Stimulated activated CD4-positive, alpha-beta T cell treated with anti-CD3 and anti-CD28 coated beads, Interleukin-2, amount 100 ng/mL, for 48 hours (primary cell): ENCODE measurements at places on chromosomes 11 and 22.

- no peak for DNase-seq
Observed at GRCh38 chr11:86896441-86896841, 58.8 kb downstream of the FZD4 start.

DNA sequence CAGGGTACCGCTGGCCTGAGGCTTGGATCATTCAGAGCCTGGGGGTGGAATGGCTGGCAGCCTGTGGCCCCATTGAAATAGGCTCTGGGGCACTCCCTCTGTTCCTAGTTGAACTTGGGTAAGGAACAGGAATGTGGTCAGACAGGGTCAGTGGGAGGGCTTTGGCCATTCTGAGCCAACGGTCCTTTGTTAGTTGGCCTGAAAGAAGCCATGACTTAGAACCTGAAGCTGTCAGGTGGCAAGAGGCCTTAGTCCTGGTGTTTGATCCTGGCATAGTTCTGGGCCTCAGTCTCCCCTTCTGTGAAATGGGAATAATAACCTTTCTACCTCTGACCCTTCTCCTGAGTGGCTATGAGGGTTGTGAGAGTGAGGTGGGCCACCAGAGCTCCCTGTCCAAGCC, 8.3 kb downstream of the PGAP2 start:
- DNase-seq: no peak

GRCh38 chr22:32600147-32600546, 125.5 kb downstream of the FBXO7 start:
- DNase-seq: no peak

DNA sequence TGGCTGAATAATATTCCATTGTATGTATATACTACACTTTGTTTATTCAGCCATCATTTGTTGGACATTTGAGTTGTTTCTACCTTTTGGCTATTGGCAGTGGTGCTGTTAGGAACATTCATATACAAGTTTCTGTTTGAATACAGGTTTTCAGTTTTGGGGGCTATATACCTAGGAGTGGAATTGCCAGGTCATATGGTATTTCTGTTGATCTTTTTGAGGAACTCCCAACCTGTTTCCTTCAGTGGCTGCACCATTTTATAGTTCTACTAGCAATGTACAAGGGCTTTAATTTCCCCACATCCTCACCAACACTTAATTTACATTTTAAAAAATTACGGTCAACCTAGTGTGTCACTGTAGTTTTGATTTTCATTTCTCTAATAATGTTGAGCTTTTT, 54.6 kb downstream of the HSD17B12 start:
- DNase-seq: no peak

DNA sequence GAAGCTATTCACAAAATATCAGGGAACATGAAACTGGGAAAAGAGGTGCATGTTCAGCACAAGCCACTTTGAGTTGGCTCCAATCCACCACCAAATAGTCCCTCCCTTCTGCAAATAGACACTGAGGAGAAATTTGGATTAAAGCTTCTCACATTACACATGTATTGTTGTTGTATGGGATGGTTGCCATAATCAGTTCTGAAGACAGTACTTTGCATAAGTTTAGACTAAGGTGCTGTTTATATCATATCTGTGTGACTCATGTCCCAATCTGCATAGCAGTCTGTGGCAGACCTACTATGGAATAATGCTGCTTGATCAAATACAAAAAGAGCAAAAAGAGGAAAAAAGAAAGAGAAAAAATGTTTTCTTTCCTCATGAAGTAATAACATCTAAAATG, 376.7 kb upstream of the DDI1 start:
- DNase-seq: no peak

DNA sequence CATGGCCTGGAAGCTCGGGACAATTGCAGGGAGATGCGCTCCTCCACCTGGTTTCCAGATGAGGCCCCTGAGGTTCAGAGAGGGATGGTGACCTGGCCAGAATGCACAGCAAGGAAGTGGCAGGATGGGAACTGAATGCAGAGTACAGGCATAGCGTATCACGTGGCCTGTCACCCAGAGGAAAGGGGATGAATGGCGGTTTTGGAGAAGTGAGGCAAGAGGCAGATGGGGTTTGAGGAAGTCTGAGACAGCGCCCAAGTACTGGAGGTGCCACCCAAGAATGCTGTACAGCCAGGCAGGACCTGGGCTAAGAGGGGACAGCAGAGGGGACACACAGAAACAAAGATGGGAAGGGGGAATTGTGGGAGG, 4.9 kb downstream of the RAB3IL1 start:
- no peak for DNase-seq

GRCh38 chr11:36354221-36355003, 58.3 kb downstream of the PRR5L start:
- DNase-seq: no peak

DNA sequence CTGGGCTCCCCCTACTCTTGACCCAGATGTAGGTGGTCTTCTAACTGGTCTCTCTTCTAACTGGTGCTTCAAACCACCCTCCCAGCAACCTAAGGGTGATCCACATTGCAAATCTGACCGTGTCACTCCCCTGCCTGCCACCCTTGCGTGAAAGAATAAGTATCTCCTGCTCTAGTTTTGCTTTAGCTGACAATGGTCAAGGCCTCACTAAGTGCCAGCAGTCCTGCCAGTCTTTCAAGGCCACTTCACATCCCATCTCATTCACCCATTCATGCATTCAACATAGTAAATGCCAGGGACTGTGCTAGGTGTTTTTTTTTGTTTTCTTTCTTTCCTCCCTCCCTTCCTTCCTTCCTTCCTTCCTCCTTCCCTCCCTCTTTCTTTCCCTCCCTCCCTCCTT, 2.3 kb upstream of the KCTD17 start:
- no peak for DNase-seq

- DNase-seq: no peak
Observed at GRCh38 chr11:111736621-111737443, 29.4 kb downstream of the PPP2R1B start.

- DNase-seq: no peak
Observed at GRCh38 chr11:12282676-12283075, 94.7 kb upstream of the PARVA start.

- DNase-seq: no peak
Observed at GRCh38 chr11:3126207-3126865, 38.8 kb downstream of the OSBPL5 start.

GRCh38 chr11:118659314-118659952, 20.0 kb downstream of the TREH start:
- DNase-seq: peak; percentile 95

GRCh38 chr11:130227373-130227772, 67.8 kb downstream of the ST14 start:
- DNase-seq: no peak

DNA sequence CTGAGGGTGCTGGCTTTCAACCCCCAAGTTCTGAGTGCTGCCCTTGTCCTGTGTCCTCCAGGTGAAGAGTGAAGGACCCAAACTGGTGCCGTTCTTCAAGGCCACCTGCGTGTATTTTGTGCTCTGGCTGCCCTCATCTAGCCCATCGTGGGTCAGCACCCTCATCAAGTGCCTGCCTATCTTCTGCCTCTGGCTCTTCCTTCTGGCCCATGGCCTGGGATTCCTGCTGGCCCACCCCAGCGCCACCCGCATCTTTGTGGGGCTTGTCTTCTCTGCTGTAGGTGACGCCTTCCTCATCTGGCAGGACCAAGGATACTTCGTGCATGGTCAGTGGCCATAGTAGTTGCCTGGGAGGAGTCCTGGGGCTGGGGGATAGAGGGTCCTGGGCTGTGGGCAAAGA, 2.3 kb downstream of the TMEM86A start:
- DNase-seq: no peak

DNA sequence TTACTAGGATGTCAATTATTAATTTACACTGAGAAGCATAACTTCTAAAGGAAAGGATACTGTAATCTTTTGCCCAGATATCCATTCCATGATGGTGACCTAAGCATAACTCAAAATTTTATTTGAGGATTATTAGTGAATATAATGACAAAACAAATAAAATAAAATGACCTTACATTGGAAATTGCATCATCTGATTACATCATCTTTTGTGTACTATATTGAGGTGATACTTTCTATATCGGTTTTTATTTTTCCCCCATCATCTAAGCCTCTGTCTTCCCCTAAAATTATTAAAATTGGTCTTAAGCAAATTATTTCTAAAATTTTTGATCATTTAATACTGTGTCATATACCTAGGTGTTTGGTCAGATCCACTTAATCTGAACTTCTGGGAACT, 150.1 kb upstream of the CTSC start:
- no peak for DNase-seq

DNA sequence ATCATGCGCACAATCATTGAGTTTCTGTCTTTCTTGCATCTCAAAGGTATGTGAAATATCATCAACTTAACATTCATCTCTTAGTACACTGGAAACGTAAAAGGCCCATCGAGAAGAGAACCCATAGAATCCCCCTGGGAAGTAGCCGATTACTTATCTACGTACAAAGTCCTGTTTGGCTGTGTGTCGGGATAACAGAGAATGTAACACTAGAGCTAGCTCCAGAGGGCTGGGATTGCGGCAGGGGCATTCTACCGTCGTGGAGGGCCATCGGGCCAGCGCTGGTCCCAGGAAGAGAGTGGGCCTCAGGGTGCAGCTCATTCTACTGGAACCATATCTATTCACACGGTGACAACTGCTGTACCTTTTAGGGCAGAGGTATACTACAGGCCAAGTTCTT, 4.5 kb downstream of the GAL start:
- DNase-seq: no peak

DNA sequence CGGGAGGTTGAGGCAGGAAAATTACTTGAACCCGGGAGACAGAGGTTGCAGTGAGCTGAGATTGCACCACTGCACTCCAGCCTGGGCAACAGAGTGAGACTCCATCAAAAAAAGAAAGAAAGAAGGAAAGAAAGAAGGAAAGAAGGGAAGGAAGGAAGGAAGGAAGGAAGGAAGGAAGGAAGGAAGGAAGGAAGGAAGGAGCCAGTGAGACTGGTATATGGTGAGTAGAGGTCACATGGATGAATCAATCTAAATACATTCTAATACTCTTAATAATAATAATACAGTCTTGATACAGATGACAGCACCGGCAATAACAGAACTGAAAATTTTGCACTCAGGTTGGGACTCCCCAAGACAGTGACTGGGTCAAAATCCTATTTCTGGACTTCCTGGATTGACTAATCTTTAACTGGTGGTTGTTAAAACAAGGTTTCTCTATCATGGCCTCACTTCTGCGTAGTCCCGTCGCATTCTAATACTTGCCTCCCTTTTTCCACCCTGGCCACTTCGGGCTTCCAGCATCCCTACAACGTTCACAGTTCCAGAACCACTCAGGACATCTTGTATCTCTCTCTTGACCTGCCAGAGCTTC, 53.5 kb upstream of the EIF3M start:
- DNase-seq: no peak

GRCh38 chr11:45494738-45495137, 170.7 kb downstream of the CHST1 start:
- DNase-seq: no peak

DNA sequence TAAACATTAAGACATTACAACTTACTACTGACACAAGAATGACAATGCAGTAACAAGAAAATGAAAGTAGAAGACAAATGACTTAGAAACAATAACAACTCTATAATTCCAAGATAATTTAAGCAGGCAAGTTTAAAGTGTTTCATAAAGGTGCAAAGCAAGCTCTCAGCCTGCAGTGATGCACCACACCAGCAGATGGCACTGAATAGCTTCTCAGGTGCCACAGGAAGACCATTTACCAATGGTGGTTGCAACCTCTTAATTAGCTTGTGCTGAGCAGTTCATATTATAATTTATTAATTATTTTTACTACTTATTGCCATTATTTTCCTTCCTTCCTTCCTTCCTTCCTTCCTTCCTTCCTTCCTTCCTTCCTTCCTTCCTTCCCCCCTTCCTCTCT, 60.6 kb downstream of the NXPE2 start:
- peak; percentile 12 for DNase-seq

- DNase-seq: no peak
Observed at GRCh38 chr11:67254798-67255197, 11.5 kb upstream of the GRK2 start.

- no peak for DNase-seq
Observed at GRCh38 chr11:15901790-15902189, 454.6 kb downstream of the SOX6 start.

DNA sequence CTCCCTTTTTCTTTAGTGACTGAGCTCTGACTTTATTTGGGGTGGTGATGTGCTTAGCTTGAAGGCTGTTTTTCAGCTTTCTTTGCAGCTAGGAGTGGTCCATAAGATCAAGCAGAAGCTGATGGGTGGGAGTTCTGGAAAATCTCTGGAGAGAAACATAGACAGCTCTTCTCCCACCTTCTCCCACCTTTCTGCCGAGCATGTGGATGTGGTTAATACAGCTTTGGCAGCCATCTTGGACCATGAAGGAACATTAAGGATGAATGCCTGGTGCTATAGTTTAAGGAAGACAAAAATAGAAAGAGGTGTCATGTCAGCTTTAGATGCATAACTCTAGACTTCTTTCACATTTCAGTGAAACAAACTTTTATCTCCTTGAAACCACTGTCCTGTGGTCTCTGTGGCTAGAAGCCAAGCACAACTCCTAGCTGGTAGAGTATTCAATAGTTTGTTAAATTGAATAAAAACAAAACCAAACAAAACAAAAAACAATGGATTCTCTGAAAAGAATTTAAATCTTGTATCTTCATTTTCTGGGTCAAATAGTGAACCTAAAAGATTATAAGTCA, 203.6 kb upstream of the SESN3 start:
- DNase-seq: no peak

DNA sequence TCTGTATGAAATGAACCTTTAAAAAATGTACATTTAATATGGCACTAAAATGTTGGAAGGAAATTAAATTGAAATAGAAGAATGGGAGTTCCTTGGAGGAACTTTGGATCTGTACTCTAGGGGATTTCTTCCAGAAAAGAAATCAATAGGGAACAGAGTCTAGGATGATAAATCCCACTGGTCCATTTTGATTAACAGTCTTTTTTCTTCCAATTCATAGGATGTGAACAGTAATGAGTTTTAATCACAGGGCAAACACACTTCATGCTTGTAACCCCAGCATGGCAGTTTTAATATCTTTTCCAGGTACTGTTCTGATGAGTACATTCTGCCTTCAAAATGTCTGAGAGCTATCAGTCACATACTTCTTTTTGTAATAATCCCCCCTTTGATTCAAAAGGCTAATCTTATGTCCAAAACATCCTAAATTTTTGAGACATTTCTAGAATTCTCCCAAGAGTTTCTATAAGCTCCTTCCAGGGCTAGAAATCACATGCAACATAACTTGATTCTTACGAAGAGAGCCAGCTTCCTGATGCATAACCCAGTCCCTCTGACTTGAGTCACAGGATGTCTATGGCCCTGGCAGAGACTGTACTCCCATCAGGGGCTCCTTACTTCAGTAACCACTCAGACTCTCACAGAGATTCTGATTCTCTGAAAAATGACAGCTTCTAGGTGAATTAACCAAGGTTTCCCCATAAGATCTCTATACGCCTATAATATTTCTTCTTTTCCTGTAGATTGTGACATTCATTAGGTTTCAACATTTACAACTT, 112.9 kb downstream of the SLC36A4 start:
- no peak for DNase-seq

DNA sequence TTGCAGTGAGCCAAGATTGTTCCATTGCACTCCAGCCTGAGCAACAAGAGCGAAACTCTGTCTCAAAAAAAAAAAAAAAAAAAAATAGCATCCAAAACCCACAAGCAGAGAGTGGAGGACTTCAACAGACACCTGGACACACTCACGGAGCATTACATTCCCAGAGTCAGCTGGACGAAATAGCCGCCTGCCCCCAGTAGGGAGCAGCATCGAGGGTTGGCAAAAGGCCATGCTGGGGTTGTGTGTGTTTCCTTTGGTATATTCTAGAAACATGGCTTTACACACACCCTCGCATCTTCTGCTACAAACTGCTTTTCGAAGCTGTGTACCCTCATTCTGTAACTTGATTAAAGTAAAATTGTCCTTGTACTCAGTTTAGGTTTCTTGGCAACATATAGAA, 5.3 kb downstream of the ADA2 start:
- DNase-seq: peak; percentile 29
